KG1 (cell line): ENCODE measurements at places on chromosomes 4 and X.
A peak's percentile ranks its signal among the peaks of the same experiment; 100 is the strongest.

GRCh38 chrX:103061486-103061885 is 2.5 kb downstream of the BEX1 start:
- no peak for DNase-seq

DNA sequence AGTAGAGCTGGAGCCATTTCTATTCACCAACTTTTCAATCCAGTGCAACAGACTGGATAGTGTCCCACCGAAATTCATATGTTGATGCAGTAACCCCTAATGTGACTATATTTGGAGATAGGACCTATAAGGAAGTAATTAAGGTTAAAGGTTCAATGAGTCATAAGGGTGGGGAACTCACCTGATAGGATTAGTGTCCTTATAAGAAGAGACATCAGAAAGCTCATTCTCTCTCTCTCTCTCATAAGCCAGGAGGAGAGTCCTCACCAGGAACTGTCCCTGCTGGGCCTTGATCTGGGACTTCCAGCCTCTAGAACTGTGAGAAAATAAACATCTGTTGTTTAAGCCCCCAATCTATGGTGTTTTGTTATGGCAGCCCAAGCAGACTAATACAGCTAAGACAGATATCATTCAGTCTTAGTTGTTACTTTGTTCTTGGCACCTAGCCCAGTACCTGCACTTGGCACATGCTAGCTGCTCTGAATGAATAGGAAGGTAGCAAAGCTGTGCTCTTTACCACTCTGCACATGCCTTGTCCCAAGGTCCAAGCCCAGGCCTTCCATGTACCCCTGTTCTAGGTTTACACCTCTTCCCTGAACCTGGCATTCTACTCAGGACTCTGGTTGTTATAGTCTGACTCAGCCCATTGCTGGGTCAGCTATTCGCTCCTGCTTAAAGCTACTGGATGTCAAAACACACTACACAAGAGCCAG is 19.2 kb upstream of the BRS3 start:
- DNase-seq: no peak

GRCh38 chr4:140300271-140300970 is 73.0 kb upstream of the SCOC start:
- peak; percentile 10 for DNase-seq

GRCh38 chrX:23699636-23700194 is 32.4 kb downstream of the PRDX4 start:
- DNase-seq: no peak

DNA sequence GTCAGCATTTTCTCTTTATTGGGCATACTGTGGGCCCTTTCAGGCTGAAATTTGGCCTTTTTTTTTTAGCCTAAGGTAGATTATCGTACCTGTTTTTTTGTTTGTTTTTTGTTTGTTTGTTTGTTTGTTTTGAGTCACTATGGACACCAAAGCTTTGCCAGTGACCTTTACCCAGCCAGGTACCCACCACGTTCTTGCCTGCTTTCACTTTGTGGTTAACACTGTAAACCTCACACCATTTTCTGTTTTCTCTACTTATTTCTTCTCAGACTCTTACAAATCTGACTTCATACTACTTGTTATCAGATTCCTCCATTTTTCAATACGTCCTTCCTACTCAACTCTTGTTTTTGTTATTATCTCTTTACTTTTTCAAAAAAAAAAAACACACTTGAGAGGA is 81.5 kb downstream of the ZNF674 start:
- DNase-seq: no peak

DNA sequence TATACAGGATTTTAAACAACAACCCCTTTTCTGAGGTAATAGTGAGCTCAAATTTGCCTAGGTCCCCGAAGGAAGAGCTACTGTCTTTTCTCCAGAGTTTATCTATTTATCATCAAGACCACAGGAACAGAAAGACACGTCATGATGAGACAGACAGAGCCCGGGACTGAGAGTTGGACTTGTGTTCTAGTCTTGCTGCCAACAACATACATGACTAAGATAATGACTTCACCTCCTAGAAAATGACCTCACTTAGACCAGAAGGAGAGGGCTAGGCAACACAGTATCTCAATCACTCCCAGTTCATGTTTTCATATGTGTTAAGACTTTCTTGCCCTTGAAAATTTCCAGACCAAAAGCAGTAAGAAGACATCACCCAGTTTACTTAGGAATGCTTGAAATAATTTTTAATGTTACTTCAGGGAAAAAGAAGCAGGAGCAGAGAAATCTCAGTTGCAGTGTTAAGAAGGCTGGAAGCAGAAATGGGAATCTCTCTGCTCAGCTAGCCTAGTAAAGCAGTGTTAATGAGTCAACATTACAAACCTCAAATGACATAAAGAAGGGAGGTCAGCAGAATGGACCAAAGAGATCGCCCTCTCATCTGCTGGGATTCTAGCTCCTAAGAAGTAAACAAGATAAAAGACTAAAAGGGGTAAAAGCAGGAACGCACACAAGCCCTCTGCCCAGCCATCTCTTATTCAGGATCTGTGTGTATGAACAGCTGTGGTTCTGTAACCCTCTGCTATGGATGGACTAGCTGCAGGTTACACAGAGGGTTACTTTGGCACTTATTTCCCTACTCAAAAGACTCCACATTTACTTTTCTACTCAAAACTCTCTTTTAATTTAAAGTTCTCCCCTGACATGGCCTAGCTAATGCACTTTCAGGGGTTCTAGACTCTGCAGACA is 24.8 kb downstream of the PDGFC start:
- no peak for DNase-seq

- DNase-seq: no peak
Observed at GRCh38 chr4:15605537-15605936, 49.6 kb downstream of the FBXL5 start.

DNA sequence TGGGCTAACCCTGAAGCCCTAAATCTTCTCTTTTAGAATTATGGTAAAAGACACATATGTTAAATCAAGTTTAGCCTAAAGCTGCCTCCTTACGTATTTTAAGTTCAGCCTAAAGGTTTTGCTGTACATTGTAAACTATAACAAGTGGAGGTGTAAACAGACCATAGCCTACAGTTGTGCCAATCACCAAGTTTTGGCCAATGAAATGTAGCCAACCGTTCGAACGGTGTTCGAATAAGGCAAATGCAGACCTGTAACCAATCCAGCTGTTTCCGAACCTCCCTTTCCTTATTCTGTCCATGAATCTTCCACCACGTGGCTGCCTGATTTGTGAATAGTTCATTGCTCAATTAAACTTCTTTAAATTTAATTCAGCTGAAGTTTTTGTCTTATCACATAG is 52.1 kb upstream of the TBC1D9 start:
- no peak for DNase-seq

DNA sequence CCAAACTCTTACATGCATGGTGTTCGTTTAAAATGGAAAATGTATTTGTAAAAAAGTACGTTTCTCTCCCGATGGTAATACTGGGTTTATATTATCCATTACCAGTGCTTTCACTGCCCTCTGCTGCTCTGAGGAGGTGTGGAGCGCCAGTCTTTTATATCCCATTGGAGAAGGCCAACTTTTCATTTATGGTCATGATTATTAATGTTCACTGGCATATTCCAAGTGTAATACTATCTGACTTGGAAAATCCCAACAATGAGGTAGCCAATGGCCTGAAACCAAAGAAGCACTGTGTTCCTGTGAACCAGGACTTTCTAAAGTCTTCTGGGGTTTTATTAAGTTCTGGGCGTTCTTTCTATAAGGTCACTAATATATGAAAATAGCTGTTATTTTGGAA is 80.7 kb downstream of the SYNPO2 start:
- no peak for DNase-seq

GRCh38 chr4:63226229-63226628 is 1183.0 kb downstream of the TECRL start:
- DNase-seq: no peak

DNA sequence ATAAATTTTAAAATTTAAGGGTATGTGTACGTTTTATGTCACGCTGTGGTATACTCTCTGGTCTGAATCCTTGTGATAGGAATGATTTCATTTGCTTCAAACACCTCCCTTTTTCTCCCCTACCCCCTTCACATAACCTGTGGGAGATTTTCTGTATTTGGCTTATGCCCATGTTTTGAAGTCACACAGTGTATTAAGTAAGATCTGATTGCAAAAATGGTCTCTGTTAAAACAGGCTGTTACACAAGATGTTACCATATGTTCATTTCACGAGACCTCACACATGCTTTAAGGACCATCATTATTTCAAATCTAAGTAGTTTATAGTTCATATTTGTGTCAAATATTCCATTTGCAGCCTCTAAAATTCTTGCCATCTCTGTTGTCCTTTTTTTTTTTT is 63.5 kb downstream of the TMEM131L start:
- no peak for DNase-seq

GRCh38 chr4:97394653-97395052 is 748.6 kb downstream of the STPG2 start:
- DNase-seq: no peak

DNA sequence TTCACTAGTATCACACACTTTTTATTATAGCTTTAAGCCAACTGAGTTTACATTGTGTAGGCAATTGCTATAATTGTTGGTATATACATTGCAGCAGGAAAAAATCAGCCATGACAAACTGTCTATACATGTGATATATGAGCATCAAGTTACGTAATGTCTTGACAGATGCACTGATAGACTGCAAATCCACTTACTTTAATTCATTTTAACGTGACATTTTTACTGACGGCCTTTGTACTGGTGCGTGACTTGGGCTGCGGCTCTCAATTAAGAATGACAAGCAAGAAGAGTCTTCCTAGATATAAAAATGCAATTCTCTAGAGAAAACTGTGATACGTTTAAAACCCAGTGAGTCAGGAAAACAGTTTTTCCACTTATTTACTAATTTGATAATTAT is 143.8 kb downstream of the ACTRT1 start:
- no peak for DNase-seq

DNA sequence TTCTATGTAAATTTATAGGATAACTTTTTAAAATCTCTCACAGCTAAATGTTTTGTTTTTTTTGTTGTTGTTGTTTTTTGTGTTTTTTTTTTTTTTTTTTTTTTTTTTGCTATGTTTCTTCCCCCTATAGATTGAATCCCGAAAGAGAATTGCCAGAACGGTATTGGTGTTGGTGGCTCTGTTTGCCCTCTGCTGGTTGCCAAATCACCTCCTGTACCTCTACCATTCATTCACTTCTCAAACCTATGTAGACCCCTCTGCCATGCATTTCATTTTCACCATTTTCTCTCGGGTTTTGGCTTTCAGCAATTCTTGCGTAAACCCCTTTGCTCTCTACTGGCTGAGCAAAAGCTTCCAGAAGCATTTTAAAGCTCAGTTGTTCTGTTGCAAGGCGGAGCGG is 4.1 kb downstream of the BRS3 start:
- no peak for DNase-seq

GRCh38 chr4:143025081-143025704 is 159.5 kb upstream of the USP38 start:
- no peak for DNase-seq

- no peak for DNase-seq
Observed at GRCh38 chr4:23333556-23333945, 556.3 kb downstream of the PPARGC1A start.

DNA sequence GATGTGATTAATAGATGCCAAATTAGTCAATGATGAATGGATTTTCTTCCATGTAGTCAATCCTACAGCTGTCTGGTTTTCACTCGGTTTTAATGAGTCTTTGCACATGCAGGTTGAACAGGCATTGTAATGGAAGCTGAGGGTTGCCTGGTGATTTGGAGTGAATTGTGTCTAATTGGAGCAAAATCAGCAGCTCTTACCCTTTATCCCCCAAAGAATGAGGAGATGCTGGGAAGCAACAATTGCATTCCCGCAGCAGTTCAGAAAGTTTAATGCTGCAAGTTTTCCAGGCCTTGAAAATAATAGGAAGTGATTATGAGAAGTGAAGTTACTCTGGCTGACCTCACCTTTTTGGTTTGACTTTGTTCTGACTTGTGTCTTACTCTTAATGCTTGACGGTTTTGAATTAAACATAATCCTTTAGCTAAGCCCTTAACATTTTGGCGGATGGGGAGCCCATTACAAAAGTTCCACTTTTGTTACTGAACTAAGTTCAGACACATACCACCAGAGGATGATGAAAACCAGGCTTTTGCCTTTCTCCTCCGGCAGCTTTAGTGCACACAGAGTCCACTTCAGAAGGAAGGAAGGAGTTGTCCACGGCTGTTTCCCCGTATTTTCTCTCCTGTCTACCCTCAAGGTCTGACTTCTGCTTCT is 78.8 kb upstream of the TBC1D9 start:
- no peak for DNase-seq

- no peak for DNase-seq
Observed at GRCh38 chr4:14111730-14112181, 484.2 kb upstream of the BOD1L1 start.

DNA sequence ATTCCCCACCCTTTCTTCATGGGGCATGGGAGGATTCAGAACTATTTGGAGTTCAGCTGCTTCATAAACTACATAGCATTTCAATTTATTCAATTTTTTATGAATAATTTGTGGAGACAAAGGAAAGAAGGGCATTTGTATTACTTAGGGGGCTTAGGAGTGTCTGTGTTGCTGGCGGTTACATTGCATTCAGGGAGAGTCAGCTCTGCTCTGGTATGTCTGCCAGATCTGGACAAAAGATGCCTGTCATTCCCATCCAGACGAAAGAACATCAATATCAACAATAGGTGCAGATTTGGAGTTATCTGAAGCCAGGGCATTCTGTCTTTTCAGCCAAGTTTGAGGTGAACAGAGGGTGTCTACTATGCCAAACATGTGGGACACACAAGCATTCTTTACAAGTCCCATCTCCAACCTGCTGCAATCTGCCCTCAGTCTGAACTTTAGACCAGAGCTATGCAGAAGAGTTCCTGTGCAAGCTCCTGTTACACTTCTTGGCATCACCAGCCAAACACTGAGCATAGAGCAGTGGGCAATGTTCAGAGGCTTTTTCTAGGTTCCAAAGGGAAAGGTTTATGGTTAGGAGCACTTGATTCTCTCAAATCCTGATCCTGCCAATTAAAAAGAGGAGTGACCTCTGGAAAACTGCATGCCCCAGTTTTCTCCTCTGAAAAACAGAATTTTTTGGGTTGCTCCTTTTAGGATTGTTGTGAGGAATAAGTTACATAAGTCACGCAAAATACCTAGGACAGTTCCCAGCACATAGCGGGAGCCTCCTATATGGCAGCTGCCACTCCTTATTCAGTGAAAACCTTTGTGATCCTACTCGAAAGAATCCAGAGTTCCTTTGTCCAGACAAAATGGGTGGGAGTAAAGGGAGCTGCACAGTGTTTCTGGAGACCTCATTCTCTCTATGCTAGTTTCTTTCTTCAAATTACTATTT is 719.5 kb upstream of the SLIT2 start:
- no peak for DNase-seq

DNA sequence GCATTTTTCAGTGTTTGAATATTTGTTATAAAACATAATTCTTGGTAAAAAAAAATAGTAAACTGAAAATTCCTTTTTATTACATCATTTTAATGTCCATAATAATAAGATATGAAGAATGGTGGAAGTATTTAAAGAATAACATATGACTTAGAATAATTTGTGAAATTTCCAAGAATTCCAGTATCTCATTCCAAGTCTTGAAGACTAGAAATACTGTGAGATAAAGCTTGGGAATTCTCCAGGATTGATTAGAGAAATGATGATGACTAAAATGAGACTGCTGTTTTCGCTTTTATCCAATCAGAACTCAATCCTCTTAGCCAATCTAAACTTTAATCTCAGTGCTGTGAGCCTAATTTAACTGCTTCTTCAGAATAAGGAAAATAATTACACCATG is 184.2 kb upstream of the HCCS start:
- DNase-seq: no peak

- no peak for DNase-seq
Observed at GRCh38 chr4:185144601-185145240, 1.7 kb downstream of the SLC25A4 start.
